ENCODE measurements at places on chromosomes 12 and 14.

GRCh38 chr12:90978117-90978770 is 23.3 kb upstream of the CCER1 start:
- peak; percentile 72 for DNase-seq

DNA sequence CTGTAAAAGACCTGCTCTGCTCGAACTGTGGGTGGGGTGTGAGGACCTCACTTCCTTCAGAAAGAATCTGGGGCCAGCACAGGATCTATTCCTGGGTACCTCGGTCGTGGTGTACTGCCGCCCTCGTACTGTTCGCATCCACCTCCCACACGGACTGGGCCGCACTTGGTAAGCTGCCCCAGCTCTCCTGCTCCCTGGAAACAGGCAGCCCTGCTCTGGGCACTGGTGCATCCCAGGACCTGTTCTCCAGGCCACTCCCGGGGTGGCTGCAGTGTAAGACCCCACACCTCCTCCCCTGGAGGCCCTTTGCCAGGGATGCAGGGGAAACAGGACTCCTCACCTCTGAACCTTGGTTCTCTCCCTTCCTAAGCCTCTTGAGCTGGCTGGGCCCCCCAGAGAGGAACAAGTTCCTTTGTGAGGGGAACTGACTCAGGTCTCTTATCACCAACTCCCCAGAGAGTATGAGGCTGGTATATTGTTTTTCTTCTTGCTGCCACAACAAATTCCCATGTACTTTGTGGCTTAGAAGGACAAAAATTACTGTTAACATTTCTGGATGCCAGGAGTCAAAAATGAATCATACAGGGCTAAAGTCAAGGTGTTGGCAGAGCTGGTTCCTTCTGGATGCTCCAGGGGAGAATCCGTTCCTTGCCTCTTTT is 276.5 kb downstream of the NUAK1 start:
- no peak for DNase-seq

DNA sequence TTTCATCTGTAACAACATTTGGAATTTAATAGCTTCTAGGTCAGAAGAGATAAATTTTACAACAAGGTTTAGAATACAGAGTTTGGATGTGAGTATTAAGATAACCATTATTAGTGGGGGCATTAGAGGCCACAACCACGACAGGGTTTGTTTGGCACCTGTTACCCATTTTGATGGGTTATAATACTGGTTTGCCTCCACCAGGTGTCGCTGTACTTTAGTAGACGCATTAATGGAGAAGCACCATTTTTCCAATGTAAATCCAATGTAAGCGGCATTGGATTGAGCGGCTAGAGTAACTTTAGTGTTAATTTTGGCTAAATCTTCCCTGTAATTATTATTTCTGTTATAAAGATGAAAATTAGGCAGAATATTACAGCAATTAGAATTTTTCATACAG is 136.2 kb downstream of the SLCO1B3 start:
- peak; percentile 7 for DNase-seq

DNA sequence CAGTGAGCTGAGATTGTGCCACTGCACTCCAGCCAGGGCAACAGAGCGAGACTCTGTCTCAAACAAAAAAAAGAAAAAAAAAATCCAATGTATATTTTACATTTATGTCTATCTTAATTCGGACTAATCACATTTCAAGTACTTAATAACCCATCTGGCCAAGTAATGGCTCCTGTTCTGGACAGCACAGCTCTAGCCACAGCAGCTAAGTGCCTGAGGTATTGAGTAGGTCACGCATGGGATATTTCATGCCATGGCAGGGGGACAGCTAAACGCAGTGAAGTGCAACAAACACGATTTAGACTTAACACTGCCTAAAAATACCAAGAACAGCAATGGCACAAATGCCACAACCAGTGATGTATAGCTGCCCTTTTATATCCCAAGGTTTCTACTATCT is 8.0 kb downstream of the BAZ1A start:
- no peak for DNase-seq

GRCh38 chr14:22791301-22791700 is 23.9 kb downstream of the SLC7A7 start:
- DNase-seq: peak; percentile 76

DNA sequence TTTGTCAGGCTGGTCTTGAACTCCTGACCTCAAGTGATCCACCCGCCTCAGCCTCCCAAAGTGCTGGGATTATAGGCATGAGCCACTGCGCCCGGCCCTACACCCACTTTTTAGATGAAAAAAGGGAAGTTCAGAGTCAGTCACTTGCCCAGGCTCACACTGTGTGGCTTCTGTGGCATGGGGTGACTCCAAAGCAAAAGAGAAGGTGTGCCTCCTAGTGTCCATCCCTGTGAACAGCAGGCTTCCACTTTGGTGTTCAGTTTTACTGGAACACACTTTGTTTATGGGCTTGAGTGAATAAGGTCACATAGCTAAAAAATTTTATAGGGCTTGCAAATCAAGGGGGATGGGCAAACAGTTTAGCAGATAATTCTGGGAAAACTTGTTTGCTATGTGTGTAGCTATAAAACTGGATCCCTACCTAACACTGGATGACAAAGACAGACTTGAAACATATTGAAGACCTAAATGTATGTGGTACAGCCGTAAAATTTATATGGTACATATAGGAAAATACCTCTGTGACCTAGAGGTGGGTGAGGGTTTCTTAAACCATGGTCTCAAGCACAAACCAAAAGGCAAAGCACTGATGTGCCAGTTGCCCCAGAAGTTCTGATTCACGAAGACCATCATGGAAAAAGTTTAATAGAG is 54.9 kb downstream of the EID3 start:
- DNase-seq: peak; percentile 58

DNA sequence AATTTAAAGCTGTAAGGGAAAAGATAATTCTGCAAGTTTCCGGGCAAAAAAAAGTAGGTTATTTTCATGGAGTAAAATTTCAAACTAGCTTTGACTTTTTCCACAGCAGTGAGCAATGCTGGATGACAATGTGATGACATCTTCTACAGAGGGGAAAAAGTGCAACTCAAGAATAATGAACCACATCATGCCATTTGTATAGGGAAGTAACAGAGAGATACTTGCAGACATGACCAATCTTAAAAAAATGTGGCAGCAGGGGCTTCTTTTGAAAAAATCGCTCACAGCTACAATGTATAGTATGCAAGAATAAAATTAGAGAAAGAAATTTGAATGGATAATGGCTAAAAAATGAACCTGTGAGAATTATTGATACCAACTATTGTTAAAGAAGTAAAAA is 115.5 kb downstream of the DHRS2 start:
- no peak for DNase-seq
